Posterior vena cava (tissue), 2 donors: ENCODE measurements at places on chromosomes 16 and 17. TPM values are rescaled to one million over a fixed set of nuclear protein-coding genes. Genes with fewer than 3 reads are reported as not detected.

Gene PRSS21
- not detected for total RNA-seq

Gene C16orf95
- total RNA-seq: 1.1 TPM

Gene EFNB3
- total RNA-seq: 0.19 TPM

Gene CA4
- total RNA-seq: 2.9 TPM

Gene NLRC5
- total RNA-seq: 53.2 TPM

Gene CREBBP
- total RNA-seq: 56.8 TPM
